ENCODE measurements at places on chromosomes 7 and 10. TPM values are rescaled to one million over a fixed set of nuclear protein-coding genes. Genes with fewer than 3 reads are reported as not detected.

DNA sequence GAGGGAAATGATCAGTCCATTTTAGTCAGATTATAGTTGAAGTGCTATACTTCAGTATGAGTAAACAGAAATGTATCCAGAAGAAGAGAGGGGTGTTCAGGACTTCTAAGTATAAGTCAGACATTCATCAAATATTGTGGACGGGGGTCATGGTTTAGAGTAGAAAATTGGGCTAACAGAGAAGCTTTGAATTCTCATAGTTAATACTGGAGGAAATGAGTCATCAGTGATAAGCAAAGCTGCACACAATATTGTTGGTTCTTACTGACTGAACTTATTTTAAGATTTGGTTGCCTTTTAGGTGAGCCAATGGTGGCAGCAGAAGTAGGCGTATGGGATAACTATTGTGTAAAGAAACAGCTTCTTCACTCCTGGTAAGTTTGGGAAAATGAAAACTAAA, 1.7 kb upstream of the SUMF2 start:
- no peak overlapping the region for H3K4me3 ChIP-seq
- peaks cover 16% of the 10 kb centered on the region for H3K4me1 ChIP-seq
- DNase-seq: no peak

DNA sequence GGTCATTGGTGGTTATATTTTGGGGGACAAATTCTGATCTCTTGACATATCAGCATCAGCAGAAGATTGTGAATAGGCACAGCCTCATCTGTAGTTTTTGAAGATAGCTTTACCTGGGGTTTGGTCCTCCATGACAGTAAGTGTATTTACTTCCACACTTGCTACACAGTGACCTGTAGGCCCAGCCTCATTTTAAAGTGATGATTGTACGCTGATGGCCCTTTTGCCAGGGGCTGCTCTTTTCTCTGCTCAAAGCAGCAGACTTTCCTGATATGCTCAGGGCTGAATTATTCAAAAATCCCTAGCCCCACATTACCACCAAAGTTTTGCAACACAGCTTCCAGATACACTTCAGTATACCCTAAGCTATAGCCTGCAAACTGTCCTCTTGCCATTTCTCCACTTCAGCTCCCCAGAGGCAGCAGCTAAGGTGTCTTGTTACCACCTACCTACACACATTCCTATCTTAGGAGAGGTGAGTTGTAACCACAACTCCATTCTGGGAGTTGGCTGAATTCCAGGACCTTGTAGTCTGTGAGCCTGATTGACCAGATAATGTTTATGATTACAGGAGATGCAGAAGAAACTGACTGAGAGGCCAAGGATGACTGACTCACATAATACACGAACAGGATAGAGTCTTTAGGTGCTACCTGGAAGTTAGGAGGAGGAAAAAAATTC, 6.0 kb downstream of the ASB4 start:
- no peaks in the 10 kb centered on the region for H3K27me3 ChIP-seq
- H3K4me1 ChIP-seq: peaks cover 22% of the 10 kb centered on the region
- H3K4me3 ChIP-seq: no peak overlapping the region
- no peak overlapping the region for H3K27ac ChIP-seq

DNA sequence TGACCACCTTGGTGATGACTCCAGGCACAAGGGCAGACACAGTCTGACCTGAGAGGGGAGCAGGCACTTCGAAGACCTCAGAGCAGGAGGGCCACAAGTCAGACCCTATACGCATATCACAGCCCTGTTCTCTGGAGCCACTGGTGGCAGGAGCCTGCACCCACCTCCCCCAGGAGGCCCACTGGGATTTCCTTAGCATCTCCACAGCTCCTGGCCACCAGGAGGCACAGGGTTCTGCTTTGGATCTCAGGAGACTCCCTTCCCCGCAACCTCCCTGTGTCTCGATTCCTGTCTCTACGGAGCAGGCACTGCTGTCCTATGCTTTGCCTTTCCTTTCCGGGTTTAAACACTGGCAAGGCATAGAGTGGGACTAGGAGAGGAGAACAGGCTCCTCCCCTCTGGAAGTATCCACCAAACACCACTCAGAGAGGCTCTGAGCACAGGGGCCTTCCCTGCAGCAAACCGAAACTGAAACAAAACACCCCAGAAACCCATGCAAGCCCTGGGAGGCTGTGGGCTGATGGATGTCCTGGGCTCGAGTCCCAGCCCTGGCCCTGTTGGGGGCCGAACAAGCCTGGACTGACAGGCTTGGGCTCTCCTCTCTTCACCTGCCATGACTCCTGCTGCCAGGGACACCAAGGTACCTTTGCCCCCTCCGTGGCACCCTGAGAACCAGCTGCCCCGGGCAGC, 166.3 kb downstream of the NEURL1 start:
- peak; percentile 23 for DNase-seq
- no peaks in the 10 kb centered on the region for H3K27me3 ChIP-seq
- peaks cover 16% of the 10 kb centered on the region for H3K4me1 ChIP-seq
- no peak overlapping the region for H3K4me3 ChIP-seq
- H3K27ac ChIP-seq: no peak overlapping the region

GRCh38 chr10:126061526-126061925, 165.2 kb downstream of the FANK1 start:
- H3K27me3 ChIP-seq: no peaks in the 10 kb centered on the region
- H3K27ac ChIP-seq: no peak overlapping the region
- no peak for DNase-seq
- peaks cover 11% of the 10 kb centered on the region for H3K4me1 ChIP-seq
- H3K4me3 ChIP-seq: no peak overlapping the region

DNA sequence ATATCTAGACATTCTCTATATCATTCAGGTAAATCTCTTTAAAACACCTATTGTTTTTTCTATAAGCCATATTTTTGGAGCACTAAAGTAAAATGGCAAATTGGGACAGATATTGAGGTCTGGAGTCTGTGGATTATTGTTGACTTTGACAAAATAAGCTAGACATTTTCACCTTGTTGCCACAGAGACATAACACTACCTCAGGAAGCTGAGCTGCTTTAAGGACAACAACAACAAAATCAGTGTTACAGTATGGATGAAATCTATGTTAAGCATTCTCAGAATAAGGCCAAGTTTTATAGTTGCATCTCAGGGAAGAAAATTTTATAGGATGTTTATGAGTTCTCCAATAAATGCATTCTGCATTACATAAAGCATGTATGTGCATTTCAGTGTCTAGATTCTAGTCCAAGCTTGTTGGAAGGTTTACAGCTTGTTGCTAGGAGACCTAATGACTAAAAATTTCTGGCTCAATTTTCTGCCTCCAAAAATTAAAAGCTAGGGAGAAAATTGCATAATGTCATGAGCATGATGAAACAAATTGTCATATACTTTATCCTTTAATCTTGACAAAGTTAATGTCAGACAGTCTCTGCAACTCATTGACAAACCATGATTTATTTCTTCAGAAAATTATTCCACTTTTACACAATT, 18.3 kb downstream of the LIPM start:
- no peaks in the 10 kb centered on the region for H3K4me1 ChIP-seq
- no peak for DNase-seq
- H3K27me3 ChIP-seq: peaks cover 5% of the 10 kb centered on the region
- no peak overlapping the region for H3K4me3 ChIP-seq

DNA sequence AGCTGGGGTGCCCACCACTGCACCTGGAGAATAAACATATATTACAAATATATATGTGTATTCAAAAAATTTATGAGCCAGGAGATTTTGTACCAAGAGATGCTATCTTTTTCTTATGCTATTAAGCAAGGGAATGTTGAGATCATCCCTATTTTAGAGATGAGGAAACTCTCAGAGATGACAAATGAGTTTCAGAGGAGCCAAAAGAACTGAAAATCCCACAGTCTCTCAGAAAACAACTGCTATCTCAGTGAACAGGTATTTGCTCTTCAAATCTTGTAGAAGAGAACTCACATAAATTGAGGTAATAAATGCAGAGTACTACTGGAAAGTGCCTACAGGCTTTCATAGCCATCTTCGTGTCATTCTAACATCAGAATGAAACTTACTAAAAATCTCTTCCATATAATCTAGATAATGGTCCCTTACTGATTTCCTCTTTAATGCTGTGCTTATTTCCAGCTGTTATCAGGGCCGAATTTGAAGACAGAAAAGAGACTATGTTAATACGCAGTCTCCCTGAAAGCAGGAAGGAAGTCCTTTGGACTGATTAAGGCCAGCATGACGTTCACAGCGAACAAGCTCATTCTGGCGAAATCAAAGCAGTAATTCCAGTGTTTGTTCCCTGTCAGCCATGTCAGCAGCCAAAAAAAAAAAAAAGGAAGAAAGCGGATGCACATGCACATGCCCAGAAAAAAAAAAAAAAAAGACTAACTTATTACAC, 29.4 kb upstream of the ANAPC16 start:
- no peak overlapping the region for H3K27ac ChIP-seq
- H3K36me3 ChIP-seq: peaks cover 40% of the 10 kb centered on the region
- H3K27me3 ChIP-seq: no peaks in the 10 kb centered on the region
- no peak for DNase-seq

- H3K27me3 ChIP-seq: no peaks in the 10 kb centered on the region
- no peak overlapping the region for H3K27ac ChIP-seq
- DNase-seq: peak; percentile 11
- H3K4me3 ChIP-seq: no peak overlapping the region
- H3K36me3 ChIP-seq: no peaks in the 10 kb centered on the region
These were observed 96.9 kb upstream of the IL6 start for GRCh38 chr7:22630069-22630468.

- H3K4me1 ChIP-seq: peaks cover 9% of the 10 kb centered on the region
- no peak for DNase-seq
- no peaks in the 10 kb centered on the region for H3K27me3 ChIP-seq
- 0 out of 2 replicates have a peak overlapping the region, but pooled peaks have one; percentile 9 for H3K27ac ChIP-seq
- H3K36me3 ChIP-seq: no peaks in the 10 kb centered on the region
These were observed 28.8 kb upstream of the LRRC4 start for GRCh38 chr7:128060018-128060417.

- H3K4me3 ChIP-seq: no peak overlapping the region
- peaks cover 10% of the 10 kb centered on the region for H3K36me3 ChIP-seq
- DNase-seq: no peak
- no peaks in the 10 kb centered on the region for H3K27me3 ChIP-seq
- no peak overlapping the region for H3K27ac ChIP-seq
These were observed 89.3 kb downstream of the NPSR1 start for GRCh38 chr7:34747176-34747781.

DNA sequence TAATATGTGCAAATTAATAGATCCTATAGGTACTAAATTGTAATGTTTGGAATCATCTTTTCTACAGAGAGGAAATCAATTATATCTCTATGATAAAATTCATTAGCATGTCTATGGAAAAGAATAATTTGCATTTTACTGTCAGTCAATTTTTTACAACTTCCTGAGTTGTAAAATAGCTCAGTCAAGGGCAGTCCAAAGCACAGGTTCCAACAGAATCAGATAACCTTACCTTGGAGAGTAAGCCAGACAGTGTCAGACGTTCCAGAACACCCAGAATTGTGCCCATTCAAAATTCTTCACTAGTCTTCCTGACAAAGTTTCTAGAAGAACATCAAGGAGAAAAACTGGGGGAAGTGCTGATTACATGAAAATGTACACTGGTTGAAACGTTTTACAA, 31.1 kb upstream of the IMMP2L start:
- H3K4me3 ChIP-seq: no peak overlapping the region
- no peak for DNase-seq
- H3K4me1 ChIP-seq: peaks cover 9% of the 10 kb centered on the region

- H3K27ac ChIP-seq: no peak overlapping the region
- H3K36me3 ChIP-seq: peaks cover 9% of the 10 kb centered on the region
- H3K4me1 ChIP-seq: no peaks in the 10 kb centered on the region
- H3K27me3 ChIP-seq: no peaks in the 10 kb centered on the region
- no peak for DNase-seq
- H3K4me3 ChIP-seq: no peak overlapping the region
These were observed 102.7 kb upstream of the C7orf33 start for GRCh38 chr7:148487912-148488311.

GRCh38 chr10:127894146-127894545, 1.4 kb upstream of the CLRN3 start:
- no peaks in the 10 kb centered on the region for H3K27me3 ChIP-seq
- H3K27ac ChIP-seq: no peak overlapping the region
- no peak overlapping the region for H3K4me3 ChIP-seq

TMEM176A gene
- 0.74 TPM for total RNA-seq

CAMK2G gene
- total RNA-seq: 34.9 TPM

FFAR4 gene
- 0.07 TPM for total RNA-seq

COL28A1 gene
- 0.81 TPM for total RNA-seq

DGKI gene
- 0.30 TPM for total RNA-seq

GDF2 gene
- total RNA-seq: not detected

TNRC18 gene
- 29.1 TPM for total RNA-seq

FZD8 gene
- total RNA-seq: 13.7 TPM

BBS9 gene
- total RNA-seq: 59.0 TPM

Measured in WTC11 (cell line).